ENCODE measurements at places on chromosomes 12 and 14.

DNA sequence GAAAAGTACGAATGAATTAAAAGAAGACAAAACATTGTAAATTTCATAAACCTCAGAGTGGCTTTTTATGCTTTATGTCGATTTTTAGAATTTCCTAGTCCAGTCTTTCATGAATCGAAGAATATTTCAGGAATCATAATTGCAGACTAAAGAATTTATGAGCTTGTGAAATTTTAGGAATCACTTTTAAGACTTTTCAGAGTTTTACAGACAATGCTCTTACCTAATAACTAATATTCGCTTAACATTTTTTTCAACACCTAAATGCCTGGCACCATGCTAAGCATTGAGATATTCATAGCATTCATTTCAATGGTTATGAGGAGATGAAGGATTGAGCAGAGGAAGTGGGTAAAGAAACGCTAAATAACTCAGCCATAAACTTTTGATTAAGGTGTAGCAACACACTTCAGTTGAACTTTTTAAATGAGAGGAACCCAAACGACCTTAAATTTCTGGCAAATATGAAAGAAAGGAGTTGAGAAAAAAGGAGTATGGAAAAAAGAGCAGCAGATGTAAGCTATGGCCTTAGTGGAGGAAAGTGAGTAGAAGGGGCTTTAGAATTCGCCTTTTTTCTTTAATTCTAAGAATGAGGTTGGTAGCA is 739 bp upstream of the USP44 start:
- DNase-seq: no peak

DNA sequence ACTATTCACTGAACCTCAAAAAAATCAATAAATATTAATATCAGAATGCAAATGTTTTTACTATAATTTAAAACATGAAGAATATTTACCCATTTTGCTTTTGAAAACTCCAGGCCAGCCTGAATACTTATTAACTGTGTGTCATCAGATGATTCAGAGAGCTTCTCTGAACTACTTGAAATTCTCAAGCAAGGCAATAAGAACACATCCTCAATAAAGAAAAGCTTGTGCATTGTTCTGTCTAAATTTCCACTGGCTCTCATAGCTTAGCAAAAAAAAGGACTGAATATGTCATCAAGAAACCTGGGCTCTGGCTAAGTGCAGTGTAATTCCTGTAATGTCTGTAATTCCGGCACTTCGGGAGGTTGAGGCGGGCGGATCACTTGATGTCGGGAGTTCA is 194.1 kb downstream of the BTG1 start:
- DNase-seq: no peak

- no peak for DNase-seq
Observed at GRCh38 chr14:47040550-47040949, 389.0 kb upstream of the RPL10L start.

- DNase-seq: no peak
Observed at GRCh38 chr12:11650286-11651281, 1.1 kb downstream of the ETV6 start.

- DNase-seq: peak; percentile 15
Observed at GRCh38 chr14:50667684-50667995, 466 bp downstream of the SAV1 start.

GRCh38 chr12:11540156-11540555 is 109.3 kb upstream of the ETV6 start:
- DNase-seq: no peak

DNA sequence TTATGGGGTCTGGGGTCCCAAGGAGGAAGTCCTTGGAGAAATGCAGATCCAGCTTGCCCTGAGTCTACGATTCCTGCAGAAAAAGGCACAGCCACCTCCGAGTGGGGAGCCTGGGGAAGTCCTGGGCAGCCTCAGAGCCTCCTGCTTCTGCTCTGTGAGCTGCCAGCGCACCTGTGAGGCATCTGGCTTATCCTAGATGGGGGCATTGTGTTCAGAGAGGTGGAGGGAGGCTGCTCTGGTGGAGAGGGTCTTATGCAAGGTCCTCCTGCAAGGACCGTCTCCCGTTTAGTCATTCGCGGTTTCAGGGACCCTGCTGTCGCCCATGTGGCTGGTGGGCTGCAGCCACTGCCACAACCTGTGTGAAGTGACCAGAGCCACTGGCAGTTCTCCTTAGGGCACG is 53.0 kb upstream of the PRMT8 start:
- DNase-seq: no peak

GRCh38 chr12:6376079-6376869 is 911 bp upstream of the SCNN1A start:
- DNase-seq: no peak

GRCh38 chr12:28079539-28079938 is 107.0 kb upstream of the PTHLH start:
- no peak for DNase-seq

- no peak for DNase-seq
Observed at GRCh38 chr12:4356041-4356327, 23.5 kb downstream of the FGF23 start.

DNA sequence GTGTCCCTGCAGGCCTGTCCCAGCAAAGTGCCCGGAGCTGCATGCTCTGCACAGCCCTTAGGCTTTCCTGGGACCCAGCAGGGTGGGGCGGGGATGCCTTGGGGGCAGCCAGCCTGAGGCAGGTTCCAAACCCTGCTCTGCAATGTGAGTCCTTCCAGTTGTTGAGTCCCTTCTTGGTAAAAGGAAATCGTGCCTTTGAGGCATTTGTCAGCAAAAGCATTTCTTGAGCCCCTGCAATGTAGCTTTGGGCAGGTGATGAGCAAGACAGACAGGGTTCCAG is 38.1 kb upstream of the TRAF3 start:
- DNase-seq: no peak

DNA sequence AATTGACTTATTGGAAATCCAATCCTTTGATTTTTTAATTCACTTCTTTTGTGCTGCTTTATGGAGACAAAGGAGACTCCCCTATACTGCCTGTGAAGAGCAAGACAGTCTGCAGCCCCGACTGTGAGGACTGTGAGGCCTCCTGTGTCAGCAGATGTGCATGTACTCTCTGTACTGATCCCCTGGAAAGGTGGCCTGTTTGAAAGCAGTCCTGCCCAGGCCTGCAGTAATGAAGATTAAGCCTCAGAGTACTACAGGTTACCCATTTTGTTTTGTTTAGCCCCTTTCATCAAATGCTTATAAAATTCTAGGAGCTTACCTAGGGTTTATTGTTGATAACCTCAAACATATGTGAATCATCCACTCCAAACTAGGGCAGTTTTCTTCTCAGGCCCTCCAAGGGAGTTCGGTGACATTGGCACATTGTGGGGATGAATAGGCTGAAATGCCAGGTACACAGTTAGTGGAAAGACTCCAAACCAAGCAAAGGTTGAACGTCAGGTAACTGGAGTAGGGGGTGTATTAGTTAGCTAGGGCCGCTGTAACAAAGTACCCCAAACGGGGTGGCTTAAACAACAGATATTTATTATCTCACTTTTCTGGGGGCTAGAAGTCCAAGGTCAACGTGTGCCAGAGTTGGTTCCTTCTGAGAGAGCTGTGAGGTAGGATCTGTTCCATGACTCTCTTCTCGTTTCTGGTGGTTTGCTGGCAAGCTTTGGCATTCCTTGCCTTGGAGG is 208.7 kb upstream of the BCL2L14 start:
- DNase-seq: no peak

DNA sequence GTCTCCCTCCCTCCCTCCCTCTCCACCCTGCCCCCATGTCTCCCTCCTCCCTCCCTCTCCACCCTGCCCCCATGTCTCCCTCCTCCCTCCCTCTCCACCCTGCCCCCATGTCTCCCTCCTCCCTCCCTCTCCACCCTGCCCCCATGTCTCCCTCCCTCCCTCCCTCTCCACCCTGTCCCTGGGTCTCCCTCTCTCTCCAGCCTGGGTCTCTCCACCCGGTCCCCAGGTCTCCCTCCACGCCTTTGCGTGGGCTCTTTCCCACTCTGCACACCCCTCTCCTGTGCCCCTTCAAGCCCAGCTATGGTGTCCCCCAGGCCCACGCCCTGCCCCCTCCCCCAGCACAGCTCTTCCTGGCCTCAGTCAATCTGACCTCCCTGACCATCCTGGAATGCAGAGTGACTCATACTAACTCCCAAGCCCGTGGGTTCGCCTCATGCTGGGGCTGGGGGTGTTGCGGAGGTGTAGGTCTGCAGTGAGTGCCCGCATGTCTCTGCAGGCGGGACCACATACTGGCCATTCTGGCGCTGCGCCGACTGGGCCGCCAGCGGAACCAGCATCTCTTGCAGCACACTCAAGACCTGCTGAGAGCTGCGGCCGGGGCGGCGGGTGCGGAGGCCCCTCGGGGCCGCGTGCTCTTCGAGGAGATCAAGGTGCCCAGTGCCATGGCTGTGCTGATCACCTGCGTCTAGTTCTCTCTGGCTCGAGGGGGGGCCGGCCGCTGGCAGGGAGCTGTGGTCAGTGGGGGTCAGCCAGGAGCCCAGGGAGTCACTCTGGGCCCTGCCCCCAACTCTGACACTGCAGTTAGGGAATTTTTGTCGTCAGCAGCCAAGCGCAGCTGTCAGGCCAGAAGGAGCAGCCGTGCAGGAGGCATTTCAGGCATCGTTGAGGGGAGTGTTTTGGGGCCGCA is 13.5 kb upstream of the TNFAIP2 start:
- no peak for DNase-seq

DNA sequence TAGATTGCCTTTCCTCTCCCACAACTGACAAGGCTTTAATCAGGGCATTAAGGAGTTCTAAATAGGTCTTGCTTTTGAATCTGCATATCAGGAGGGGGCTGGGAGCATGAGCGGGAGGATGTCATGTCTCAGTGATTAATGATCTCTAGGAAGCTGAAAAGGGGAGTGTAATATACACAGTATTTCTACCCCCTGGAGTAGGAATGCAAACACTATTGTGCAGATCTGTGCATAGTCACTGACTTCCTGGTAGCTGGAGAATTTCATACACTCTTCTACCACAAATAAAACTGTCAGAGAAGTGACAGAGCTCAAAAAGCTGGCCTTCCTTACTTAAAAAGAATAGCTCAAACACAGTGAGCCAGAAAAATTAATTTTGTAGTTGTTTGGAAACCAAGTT is 65.8 kb downstream of the RIC8B start:
- DNase-seq: no peak

GRCh38 chr12:108806346-108806745 is 51.0 kb downstream of the SSH1 start:
- no peak for DNase-seq

DNA sequence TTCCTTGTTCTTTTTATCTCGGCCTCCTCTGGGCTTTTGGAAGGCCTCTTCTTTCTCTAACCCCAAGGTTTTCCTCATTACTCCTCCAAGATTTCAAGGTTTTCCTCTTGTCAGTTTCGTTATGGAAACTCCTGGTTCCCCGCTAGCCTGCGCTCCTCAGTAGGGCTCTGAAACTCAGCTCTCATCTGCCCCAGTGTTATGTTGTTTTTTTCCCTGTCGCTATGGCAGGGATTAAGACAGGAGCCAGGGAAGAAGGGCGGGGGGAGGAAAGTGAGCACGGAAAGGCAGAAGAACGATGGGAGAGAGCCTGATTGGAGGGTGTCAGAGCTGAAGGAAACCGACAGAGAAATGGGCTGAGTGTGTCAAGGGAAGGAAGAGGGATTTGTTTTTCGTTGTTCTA is 26.5 kb upstream of the JDP2 start:
- no peak for DNase-seq

DNA sequence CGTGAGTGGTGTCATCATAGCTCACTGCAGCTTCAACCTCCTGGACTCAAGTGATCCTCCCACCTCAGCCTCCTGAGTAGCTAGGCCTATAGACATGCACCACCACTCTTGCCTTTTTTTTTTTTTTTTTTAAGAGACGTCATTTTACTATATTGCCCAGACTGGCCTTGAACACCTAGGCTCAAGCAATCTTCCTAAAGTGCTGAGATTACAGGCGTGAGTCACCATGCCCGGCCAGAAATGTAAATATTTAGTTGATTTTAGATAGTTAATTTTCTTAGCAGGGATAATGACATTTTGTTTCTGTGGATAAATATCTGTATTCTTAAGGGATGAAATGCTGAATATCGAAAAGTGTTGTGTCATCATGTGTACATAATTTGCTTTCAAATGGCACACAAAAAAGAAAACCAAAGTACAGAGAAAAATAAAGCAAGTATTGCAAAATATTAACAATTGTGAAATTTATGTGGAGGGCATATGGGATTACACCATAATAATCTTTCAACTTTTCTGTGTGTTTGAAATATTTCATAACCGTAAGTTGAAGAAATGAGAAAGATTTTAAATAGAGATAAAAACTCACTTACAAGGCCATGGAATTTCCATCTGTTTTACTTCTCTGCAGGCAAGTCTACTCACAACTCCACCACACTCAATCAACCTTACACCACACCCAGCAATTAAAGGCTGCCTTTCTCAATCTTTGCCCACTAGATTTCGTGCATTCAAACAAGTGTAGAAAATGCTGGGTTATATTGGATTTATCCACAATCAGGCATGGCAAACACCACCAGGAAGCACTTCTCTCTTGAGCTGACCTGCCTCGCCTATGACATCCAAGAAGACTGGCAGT is 93.7 kb downstream of the SPTSSA start:
- DNase-seq: no peak

DNA sequence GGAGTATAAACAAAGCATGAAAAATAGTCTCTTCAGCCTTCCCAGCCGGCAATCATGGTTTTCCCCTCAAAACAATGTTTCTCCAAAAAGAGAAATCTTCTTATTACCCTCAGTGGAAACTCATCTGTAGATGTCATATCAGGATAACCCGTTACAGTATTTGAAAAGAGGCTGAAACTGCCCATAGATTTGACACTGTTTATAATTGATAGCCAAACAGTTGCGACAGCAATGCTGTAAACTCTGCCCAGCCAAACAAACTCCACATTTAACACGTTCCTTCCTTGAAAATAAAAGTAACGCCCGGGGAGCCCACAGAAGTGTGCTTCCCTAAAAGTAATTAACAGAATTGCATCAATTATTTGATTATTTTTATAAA is 201.3 kb upstream of the FOXN3 start:
- DNase-seq: no peak

DNA sequence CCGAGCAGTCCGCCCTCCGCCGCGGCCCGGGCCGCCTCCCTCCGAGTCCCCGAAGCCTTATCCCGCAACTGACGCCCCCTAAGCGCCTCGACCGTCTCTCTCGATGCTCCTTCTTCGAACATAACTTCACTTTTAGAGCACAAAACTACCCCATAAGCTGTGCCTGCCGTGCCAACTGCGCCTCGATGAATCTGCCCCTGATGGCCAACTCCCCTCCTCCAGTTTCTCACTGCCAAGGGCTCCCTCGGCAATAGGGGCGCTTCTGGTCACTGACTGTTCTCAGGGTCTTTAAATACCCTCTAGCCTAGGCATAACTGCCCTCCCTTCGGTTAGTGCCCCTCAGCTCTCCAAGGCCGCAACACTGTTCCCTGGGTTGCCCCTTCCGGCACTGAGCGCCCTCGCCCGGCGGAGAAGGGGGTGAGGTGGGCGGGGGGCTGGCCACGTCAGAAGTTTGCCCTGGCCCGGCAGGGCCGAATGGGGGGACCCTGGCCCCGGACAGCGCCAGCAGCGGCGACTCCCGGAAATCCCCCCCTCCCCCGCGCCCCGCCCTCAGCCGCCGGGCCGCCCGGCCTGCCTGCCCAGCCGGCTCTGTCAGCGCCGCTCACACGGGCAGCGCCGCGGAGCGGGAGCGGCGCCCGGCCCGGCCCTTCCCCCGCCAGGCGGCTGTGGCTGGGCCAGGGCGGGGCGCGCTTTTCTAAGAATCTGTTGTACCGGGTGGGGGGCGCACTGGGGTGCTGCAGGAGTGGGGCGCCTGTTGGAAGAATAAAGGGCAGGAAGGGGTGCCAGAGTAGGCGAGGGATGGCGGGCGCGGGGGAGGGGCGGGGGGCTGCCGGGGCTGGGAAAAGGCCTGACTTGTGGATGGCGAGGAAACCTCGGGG is 10.6 kb downstream of the RARG start:
- DNase-seq: no peak

GRCh38 chr12:125006365-125006764 is 12.9 kb downstream of the BRI3BP start:
- DNase-seq: no peak

Measured in central memory CD8-positive, alpha-beta T cell (primary cell).